ENCODE measurements at places on chromosomes 2 and 18. TPM values are rescaled to one million over a fixed set of nuclear protein-coding genes. Genes with fewer than 3 reads are reported as not detected.
A peak's percentile ranks its signal among the peaks of the same experiment; 100 is the strongest.

DNA sequence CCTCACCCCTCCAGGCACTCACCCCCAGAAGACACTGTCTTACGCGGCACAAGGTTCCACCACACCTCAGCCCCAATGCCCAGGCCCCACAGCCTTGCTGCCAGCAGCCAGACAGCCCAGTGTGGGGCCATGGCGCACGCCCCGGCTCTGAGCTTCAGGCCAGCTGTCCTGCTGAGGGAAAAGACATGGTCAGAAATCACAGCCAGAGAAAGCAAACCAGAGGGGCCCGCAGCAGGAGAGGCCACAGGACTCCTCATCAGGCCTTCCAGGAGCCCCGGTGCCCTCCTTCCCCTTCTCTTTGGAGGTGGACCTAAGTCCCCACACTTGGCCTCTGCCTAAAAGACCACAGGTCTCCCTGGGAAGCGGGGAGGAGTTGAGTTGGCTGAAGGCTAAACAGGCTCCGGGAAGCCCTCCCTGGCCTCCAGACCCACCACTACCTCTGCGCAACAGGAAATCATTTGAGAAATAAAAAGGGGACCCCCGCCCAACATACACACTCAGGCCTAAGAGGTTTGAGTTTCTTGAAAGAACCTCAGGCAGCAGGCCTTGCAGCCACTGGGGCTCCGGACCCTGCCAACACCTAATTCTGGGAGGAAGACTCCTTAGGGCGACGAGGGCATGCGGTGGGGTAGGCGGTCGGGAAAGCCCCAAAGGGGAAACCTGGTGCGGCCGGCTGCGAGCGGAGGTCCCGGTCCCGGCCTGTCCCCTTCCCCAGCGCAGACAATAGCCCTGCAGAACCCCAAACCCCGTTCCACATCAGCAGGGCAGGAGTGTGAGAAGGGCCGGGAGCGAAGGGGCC lies 1.9 kb downstream of the SEMA4C start:
- peak; percentile 33 for ATAC-seq

GRCh38 chr2:218039171-218039570 lies 29.9 kb upstream of the RUFY4 start:
- ATAC-seq, result peak; percentile 30

- ATAC-seq, result peak; percentile 46
Observed at GRCh38 chr2:160380000-160380570, 113.5 kb downstream of the RBMS1 start.

GRCh38 chr2:172283476-172283875 lies 143.9 kb upstream of the ITGA6 start:
- no peak for ATAC-seq

DNA sequence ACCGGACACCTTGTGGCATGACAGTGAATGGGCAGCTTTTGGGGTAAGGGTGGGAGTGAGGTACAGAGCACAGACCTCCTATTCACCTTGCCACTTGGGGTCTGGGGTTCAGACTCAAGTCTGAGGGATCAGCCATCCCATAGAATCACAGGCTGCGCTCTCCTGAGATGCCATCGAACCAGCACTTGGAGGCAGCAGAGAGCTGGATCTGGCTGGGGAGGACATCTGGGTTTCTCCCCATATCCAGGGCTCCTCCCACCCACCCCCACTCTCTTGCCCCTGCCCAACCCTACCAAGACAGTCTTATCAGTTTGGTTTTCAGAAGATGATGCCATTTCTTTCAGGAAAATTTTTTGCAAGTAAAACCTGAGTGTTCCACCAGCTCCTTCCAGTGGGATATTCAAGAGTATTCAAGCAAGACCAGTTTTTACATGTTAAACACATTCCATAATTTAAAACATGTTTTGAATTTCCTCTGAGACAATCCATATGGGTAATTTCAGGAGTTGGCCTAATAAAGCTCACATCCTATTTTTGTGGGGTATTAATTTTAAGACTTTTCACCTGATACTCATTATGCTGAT lies 29.2 kb upstream of the TEX44 start:
- peak; percentile 93 for ATAC-seq

DNA sequence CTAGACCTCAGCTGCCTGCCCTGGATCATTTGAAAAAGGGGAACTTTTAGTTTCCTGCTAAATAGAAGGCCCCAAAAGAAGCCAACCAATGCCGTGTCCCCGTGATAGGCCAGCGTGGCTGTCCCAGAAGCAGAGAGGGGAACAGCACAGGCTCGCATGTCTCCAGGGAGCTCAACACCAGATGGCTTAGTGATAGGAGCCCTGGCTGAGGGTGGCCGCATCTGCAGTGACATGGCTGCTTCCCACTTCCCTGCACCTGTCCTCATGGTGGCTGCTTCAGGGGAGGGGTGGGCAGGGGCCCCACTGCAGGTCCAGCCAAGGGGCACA lies 79.6 kb downstream of the MBP start:
- no peak for ATAC-seq

Gene SERPINB13
- not detected for total RNA-seq

DNA sequence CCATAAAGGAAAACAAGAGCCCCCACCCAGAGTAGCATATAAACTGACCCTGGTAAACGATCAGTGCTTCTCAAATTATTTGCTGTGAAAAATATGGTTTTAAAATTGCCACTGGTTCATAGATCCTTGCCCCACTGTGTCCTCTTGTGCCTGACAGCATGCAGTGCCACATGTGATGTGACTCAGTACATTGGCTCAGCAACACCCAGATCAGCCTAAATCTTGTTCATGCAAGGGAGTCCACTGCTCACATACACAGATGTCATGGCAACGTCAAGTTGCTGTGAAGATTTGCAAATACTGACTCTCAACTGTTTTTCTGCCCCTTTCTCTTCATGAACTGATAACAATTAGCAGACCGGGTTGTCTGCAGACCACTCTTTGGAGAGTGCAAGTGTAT lies 91.0 kb downstream of the TMEM182 start:
- no peak for ATAC-seq

Gene FBXO41
- 32.2 TPM for total RNA-seq

GRCh38 chr2:69222953-69223658 lies 163.9 kb downstream of the GFPT1 start:
- no peak for ATAC-seq

GRCh38 chr2:42937171-42937875 lies 144.9 kb upstream of the HAAO start:
- ATAC-seq, result no peak

DNA sequence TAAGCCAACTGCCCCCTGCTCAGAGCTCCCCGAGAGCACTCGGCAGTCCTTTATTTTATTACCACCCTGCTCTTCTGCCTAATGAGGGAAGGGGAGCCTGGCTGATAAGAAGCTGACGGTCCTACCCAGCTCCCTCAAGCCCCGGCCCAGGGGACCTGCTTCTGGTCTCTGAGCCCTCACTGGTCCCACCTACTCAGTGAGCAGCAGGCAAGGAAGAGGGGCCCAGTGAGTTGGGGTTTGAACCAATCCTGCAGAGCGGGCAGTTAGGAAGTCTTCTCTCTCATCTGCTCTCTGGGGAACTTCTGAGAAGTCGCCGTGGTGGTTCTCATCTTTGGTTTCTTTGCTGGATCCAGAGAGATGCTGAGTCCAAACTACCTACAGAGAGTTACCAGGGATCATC lies 218.9 kb downstream of the NDUFA10 start:
- ATAC-seq, result no peak

Gene CYTIP
- 581 TPM for total RNA-seq

Gene PARD3B
- total RNA-seq, result 0.29 TPM

Gene EML6
- 1.4 TPM for total RNA-seq

Gene ANKRD62
- not detected for total RNA-seq

Gene KIF5C
- 43.8 TPM for total RNA-seq

Gene CHRND
- total RNA-seq, result not detected

- ATAC-seq, result no peak
Observed at GRCh38 chr2:100029460-100029859, 112.9 kb downstream of the AFF3 start.

DNA sequence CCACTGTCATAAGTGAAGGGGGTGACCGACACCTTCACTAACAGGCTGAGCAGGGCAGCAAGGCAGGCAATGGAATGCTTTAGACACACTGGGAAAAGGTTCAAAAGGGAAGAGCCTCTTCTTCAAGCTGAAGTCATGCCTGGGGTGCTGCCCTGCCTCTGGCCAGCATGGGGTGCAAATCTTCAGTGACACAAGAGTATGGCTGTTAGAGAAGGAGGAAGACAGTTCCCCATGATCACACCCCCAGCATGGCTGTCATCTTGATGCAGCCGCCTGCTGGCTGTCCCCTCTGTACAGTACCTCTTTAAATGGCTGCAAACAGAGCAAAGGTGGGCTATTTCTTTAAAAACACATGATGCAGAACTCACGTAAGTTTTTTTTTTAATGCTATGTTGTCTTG lies 71.9 kb downstream of the INPP4A start:
- no peak for ATAC-seq

DNA sequence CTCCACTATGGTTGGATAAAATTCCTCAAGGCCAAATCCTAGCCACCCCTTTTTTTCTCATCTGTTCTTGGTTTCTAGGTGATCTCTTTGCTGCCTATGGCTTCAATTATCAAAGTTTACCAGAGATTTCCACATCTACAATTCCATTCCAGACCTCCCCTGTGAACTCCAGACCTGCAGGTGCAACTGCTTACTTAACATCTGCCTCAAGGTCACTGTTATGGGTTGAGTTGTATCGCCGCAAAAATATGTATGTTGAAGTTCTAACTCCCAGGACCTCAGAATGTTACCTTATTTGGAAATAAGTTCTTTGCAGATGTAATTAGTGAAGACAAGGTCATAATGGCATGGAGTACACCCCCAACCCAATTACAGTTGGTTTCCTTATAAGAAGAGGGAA lies 60.4 kb upstream of the SOS1 start:
- no peak for ATAC-seq

DNA sequence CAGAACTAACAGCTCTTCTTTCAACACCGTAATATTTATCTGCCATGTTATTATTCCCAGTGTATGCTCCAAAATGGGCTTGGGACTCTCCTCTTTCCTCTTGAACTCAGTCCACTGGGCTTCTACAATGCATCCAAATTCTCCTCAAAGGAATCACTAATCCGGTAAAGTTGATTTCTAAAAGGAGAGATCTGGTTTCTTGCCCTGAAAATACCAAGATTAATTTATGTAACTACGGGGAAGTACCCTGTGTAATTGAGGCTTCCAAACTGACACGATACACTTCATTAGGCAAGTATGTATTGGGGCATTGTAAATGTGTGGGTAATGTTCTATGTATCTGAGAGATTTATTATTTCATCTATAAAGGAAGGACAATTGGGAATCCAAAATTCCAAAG lies 5.7 kb downstream of the NCKAP5 start:
- no peak for ATAC-seq

- no peak for ATAC-seq
Observed at GRCh38 chr2:101327863-101328394, 19.4 kb upstream of the RNF149 start.

GRCh38 chr2:124121760-124122275 lies 96.7 kb downstream of the CNTNAP5 start:
- ATAC-seq, result no peak

- peak; percentile 9 for ATAC-seq
Observed at GRCh38 chr2:16100006-16100405, 159.7 kb downstream of the MYCN start.

DNA sequence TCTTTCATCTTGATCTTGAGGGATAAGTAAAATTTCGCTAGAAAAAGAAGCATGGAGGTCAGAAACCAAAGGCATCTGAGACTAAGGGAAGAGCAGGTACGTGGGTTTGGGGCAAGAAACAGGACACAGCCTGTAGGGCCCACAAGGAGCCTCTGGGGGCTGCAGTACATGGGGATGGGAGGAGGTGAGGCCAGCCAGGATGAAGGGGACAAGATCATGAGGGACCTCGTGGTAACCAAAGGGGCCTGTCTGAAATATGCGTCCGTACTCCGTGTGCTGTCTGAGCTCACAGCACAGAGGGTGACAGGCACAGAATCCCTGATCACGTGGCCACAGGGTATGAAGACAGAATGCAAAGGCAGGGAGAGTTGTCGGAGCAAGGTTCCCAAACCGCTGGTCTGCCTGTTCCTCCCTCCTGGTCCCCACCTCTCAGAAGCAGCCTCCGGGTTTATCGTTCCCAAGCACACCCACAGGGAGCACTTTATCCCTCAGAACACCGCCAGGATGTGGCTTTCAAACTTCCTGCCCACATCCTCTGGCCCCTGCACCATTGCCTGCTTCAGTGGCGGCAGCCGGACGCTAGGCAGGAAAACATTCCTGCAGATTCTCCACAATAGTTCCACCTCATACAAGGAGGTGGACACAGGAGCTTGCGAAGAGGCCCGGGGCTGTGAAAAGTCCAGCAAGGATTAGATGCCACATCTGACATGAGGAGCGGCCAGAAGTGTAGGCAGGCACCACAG lies 12.0 kb downstream of the TMEM163 start:
- peak; percentile 63 for ATAC-seq

GRCh38 chr2:172510088-172510487 lies 45.8 kb upstream of the PDK1 start:
- no peak for ATAC-seq

Measured in activated T-helper 17 cell treated with anti-CD3 and anti-CD28 coated beads, Interleukin-2, amount 50 U/mL, for 72 hours (primary cell).